Activated naive CD8-positive, alpha-beta T cell treated with anti-CD3 and anti-CD28 coated beads, Interleukin-2, amount 50 U/mL, for 16 hours (primary cell): ENCODE measurements at places on chromosomes 4 and X.
A peak's percentile ranks its signal among the peaks of the same experiment; 100 is the strongest.

DNA sequence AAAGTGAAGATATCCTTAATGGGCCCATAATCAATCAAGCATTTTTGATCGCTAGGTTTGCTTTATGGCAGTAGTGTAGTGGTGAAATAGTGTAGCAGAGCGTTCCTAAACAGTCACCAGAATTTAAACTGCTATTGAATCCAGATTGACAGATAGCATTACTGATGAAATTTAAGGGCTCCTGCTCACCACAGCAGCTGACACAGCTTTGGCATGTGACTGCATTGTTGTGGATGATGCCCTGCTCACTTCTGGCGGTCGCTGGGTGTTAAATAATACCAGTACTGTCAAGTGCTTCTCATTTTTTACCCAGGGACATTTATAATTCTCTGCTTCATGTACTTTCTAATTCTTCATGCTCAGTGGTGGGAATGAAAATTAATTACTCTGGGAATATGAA is 102.0 kb upstream of the ARHGAP24 start:
- no peak for DNase-seq

DNA sequence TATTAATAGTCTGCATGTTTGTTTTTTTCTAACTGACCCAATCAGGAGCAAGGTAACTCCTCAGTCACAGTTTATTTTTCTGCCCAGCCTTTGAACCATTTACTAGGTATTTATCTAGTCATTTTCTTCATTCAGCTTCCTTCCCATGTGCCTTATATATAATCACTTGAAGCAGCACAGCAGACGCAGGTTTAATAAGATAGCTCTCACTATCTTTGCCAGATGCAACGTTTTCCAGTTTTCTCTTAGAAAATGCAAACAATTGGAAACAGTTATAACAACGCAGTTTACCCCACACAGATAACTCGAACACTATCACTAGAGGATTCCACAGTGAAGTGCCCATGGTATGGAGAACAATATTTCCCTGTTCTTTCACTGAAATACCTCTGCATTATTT is 56.4 kb upstream of the NFKB1 start:
- no peak for DNase-seq

GRCh38 chr4:8092282-8092681 is 66.3 kb downstream of the ABLIM2 start:
- DNase-seq: no peak

DNA sequence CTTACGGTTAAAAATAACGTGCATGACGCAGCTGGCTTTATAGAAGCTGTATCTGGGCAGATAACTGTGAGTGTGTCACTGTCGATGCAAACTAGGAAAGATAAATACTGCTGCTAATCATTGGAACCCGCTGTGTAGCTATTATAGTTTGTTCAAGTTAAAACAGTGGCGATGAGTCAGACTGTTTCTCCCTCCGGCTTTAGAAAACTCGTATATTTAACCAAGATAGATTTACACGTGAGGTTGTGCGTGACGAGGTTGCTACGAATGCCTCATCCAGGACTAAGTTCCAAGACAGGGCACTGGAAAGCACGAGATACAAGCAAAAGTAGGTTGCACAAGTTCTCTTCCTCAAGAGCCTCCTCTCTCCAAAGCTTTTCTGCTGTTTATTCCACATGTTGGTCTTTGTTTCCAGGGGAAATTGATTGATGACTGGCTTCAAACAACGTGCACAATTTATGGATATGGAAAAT is 270.7 kb downstream of the FBXW7 start:
- no peak for DNase-seq

GRCh38 chr4:104752337-104752736 is 257.6 kb upstream of the CXXC4 start:
- DNase-seq: no peak

DNA sequence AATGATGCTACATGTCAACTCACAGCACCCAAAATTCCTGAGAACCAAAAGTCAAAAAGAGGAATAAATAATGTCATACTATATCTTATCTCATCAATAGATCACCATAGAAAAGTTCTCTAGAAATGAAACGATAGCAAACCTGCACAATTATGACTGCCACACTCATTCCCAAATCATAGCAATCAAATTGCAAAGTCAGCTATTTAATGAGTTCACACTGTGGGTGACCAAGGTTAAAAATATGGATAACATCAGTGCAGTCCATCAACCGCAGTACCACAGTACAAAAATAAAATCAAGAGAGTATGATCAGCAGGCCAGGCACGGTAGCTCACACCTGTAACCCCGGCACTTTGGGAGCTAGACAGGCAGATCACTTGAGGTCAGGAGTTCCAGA is 62.3 kb downstream of the ATRX start:
- DNase-seq: no peak

DNA sequence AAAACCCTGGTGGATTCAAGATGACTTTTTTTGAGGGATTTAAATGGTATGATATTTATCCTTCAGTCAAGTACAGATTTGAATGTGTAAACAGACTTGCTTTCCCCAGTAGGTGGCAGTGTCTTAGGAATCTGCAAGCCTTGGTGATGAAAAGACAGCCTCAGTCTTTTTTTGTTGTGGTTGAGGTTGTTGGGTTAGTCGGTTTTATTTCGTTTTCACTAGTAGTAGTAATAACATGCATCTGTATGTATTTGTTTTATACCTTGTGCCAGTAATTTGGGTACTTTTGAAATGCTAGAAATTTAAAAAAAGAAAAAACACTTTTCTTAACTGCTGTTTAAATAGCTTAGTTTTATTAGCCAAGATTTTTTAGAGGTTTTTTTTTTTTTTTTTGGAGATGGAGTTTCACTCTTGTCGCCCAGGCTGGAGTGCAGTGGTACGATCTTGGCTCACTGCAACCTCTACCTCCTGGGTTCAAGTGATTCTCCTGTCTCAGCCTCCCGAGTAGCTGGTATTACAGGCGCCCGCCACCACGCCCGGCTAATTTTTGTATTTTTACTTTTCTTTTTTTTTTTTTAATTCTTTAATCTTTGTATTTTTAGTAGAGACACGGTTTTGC is 39.2 kb downstream of the COPS4 start:
- DNase-seq: peak; percentile 25

- DNase-seq: peak; percentile 37
Observed at GRCh38 chrX:10110984-10111363, 45.8 kb upstream of the CLCN4 start.

- DNase-seq: no peak
Observed at GRCh38 chrX:152658302-152658701, 20.6 kb downstream of the GABRQ start.

DNA sequence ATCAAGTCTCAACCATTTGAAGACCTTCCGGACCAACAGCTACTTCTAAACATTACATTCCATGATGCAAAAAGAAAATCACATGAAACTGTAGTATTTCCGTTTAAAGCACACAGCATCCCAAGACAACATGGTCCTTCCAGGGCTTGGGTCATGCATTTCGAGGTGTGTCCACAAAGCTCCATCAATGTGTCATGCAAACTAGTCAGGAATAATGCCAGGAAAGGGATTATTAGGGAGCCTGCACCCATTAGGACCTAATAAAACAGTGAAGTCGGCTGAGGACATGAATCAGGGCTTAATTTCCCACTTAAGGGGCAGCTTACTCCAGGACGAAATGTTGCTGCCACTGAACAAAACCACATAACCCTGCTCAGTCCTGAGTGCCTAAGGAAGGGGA is 177.9 kb downstream of the TSPAN5 start:
- DNase-seq: no peak

- DNase-seq: no peak
Observed at GRCh38 chr4:182916483-182917181, 554 bp downstream of the DCTD start.

- no peak for DNase-seq
Observed at GRCh38 chr4:16707874-16708273, 190.6 kb downstream of the LDB2 start.

DNA sequence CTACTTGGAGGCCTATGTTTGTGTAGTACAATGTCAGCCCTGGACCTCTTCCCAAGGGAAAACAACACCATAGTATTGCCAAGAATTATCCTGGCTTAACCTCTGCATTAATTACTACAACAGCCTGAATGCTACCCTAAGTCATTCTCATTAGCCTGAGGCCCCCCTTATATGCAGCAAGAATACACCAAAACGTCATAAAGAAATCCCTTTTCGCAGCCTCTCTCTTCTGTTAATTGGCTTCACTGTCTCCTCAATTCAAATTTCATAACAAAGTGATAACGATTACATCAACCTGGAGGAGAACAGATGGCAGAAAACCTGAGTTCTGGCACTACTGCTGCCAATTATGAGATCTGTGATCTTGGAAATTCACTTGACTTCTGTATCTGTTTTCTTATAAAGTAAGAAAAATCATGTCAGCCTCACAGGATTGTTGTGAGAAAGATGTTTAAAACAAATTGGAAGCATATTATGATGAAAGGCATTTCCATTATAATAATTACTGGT is 1663.1 kb downstream of the STIM2 start:
- DNase-seq: no peak

GRCh38 chr4:143782521-143782920 is 82.0 kb upstream of the FREM3 start:
- no peak for DNase-seq

DNA sequence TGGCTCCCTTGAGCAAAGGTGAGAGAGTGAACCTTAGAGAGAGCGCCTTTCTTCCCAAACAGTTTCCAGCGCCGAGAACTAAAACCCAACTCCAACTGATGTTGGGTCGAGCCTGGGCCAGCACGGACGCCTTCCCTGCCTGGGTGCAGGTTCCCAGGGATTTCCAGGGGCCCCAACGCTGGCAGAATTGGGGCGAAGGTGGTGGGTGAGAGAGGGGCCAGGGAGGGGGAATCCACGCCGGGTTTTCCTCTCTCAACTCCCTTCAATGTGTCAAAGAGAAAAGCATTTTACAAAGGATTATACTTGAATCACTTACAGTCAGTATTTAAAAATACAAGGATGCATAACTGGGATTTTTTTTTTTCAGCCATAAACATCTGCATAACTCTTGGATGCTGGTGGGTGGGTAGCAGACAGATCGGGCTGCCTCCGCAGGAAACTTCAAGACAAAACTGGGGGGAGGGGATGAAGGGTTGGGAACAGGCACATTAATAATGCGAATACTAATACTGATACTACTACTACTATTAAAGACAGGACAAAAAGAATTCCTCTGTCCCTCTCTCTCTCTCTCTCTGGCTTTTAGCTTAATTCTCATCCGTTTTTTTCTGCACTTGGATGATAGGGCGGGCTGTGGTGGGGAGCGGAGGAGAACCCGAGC is 1.3 kb upstream of the ARX start:
- DNase-seq: no peak

GRCh38 chr4:134365852-134366251 is 164.3 kb upstream of the PABPC4L start:
- no peak for DNase-seq

DNA sequence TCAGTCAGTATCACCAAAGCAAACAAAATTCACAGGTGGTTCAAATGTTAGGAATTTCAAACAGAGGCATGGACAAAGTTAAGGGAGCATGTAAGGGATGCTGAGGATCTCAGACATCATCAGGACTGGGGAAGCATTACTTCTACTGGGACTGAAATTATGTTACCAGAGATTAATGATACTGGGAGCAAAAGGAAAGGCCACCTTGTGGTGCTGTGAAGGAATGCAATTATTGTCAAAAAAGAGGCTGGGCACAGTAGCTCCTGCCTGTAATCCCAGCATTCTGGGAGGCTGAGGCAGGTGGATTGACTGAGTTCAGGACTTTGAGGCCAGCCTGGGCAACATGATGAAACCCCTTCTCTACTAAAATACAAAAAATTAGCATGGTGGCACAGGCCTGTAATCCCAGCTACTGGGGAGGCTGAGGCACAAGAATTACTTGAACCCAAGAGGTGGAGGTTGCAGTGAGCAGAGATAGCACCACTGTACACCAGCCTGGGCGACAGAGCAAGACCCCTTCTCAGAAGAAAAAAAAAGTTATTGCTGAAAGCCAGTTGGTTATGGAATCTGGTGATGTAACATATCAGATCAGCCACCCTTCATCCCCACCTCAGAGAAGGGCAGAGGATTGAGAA is 954.3 kb downstream of the PCDH7 start:
- DNase-seq: no peak

DNA sequence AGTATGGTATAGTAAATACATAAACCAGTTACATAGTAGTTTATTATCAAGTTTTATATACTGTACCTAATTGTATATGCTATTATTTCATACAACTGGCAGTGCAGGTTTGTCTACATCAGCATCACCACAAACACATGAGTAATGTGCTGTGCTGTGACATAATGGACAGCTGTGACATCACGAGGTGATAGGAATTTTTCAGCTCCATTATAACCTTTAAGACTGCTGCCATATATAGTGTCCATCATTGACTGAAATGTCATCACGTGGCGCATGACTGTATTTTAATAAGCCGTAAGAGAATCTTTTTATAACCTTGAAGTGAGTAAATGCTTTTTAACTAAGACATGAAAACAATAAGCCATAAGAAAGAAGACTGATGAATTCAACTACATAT is 44.8 kb upstream of the ANK2 start:
- DNase-seq: no peak

GRCh38 chr4:18513861-18514260 is 492.3 kb upstream of the LCORL start:
- no peak for DNase-seq

GRCh38 chr4:74948236-74948635 is 15.3 kb downstream of the PARM1 start:
- no peak for DNase-seq

DNA sequence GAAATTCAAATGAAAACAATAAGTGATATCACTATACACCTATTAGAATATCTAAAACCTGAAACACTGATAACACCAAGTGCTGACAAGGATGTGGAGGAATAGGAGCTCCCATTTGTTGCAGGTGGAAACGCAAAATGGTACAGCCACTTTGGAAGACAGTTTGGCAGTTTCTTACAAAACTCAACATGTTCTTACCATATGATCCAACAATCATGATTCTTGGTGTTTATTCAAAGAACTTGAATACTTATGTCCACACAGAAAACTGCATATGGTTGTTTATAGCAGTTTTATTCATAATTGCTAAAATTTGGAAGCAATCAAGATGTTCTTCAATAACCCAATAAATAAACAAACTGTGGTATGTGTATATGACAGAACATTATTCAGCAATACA is 107.9 kb downstream of the FHDC1 start:
- no peak for DNase-seq

DNA sequence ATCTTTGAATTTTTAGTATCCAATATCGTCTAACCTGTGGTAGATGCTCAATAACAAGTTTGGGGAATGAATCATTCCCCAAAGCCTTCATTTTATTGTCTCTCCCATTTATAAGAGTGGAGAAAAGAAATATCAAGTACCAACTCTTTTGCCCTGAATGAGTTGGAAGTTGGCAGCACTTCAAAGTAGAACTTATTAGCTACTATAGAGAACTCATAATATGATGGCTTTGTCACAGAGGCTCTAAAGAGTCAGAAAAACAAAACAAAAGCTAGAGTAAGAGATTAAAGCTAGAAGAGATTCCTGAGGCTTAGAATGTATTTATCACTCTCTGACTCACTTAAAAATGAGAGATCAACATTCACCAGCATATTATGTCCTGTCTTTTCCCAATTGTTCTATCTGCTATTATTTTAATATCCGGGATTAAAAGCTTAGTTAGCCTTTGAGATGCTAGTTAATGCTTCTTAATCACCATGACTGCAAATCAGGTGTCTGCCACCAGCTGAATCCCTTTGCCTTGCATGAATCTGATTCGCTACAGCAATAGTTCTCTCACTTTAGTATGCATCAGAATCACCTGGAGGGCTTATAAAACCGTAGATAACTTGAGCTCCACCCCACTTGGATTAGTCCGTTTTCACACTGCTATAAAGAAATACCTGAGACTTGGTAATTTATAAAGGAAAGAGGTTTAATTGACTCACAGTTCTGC is 77.9 kb downstream of the PALLD start:
- no peak for DNase-seq
